ENCODE measurements at places on chromosomes 1 and 21.

DNA sequence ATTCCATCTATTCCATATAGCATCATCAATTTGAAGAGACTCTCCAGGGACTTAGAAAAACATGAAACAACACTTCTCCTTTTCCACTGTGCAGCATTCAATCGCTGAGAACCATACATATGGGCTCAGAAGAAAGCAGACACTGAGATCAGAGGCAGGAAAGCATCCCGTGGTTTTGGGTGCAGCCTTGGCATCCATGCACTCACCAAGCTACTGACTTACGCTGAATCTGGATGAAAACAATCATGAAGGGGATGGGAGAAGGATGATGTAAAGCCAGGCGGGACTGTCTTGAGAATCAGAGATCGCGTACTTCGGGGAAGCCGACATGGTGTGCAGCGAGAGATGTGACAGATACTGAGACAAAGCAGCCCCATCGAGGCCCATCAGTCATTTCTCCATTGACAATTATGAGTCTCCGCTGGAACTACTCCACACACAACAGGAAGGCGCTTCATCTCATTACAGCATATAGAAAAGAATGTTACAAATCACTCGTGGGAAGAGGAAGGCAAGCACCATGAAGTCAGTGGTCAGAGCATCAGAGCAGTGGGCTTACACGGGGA is 2.3 kb upstream of the TIAM1 start:
- DNase-seq, result no peak

- no peak for DNase-seq
These were observed 20.5 kb downstream of the CNN3 start for GRCh38 chr1:94906382-94906781.

- no peak for DNase-seq
These were observed 89.1 kb upstream of the ERRFI1 start for GRCh38 chr1:8115031-8115768.

- no peak for DNase-seq
These were observed 272.9 kb upstream of the C1orf174 start for GRCh38 chr1:4172644-4173599.

DNA sequence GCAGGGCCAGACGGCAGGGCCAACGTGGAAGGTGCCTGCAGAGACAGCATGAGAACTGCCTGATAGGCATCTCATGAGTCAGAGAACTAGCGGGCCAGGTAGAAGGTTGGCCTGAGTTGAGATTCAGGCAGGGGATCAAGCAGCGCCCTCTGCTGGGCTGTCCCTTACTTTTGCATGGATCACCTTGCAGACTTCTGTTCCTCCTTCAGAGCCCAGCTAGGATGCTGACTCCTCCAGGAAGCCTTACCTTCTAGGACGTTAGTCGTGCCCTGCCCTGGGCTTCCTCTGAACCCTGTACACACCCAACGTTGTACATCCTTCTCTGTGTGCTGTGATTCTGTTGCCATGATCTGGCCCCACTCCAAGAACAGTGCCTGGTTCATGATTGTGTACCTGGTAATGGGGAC is 231.3 kb upstream of the VAMP3 start:
- DNase-seq, result no peak

GRCh38 chr21:41304068-41304720 is 12.4 kb upstream of the FAM3B start:
- no peak for DNase-seq
